Stimulated activated CD4-positive, alpha-beta T cell treated with anti-CD3 and anti-CD28 coated beads, Interleukin-15, amount 100 ng/mL, for 48 hours (primary cell): ENCODE measurements at places on chromosomes 5 and 9.

- DNase-seq: no peak
Measured at GRCh38 chr5:32572778-32573480, 12.4 kb upstream of the SUB1 start.

DNA sequence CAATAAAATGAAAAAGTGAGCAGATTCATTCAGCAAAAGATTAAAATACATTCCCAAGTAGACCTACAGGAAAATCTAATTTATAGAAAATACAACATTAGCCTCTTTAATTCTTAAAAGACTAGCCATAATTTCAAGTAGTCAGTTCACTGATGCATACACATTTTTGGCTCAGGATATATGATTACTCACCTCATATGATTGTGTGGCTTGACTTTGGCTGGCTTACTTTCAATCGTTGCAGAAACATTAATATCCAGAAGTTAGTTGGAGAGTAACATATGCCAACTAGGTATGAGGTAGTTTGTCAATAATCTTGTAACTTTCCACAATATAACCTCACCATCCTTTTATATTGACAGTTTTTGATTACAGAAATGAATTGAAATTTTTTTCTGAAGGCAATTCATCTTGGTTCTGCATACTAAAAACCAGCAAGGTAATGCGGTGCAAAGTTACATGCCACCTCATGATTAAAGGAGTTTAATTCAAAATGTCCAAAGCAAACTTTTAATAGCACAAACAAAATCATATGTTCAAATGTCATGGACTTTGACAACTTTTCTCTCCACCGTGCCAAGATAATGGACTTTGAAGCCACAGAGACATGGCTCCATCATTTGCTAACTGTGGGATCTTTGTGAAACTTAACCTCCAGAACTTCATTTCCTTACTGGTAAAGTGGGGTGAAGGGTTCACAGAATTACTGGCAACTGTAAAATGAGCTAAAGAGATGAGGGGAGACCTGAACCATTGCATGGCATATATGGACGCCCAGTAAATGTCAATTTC is 76.6 kb upstream of the PAM start:
- no peak for DNase-seq

- DNase-seq: no peak
Measured at GRCh38 chr5:60178101-60178500, 284.6 kb upstream of the PDE4D start.

- DNase-seq: no peak
Measured at GRCh38 chr5:127392762-127393161, 102.2 kb downstream of the MEGF10 start.

DNA sequence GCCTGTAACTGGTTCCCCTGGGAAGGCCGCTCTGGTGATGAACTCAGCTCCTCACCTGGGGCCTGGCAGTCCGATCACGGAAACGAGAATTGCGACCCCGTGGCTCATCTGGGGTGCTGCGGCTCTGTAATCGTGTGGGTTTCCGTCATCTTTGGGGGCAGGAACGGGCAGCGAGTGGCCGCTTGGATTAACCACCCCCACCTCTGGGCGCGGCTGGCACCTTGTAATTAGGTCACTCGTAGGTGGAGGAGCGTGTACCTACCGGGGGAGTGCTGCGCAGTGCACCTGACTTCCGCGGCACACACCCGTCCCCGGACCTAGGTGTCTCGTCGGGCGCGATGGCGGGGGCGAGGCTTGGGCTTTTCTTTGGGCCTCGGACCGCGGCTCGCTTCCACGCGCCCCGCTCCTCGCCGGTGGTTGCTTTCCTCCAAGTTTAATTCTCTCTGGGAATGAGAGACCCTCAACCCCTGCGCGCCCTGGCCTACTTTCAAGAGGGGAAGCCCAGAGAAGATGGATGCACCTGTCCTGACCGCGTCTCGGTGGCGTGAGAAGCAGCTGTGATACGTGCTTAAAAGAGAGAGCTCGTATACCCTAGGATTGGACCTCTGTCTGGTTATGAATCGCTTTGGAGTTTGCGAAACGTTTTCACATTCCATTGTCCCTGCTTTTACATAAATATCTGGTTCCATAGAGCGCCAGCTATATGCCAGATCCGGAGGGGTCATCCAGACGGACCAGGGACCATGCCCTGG is 744 bp upstream of the PPP2CA start:
- DNase-seq: peak; percentile 15
